ENCODE measurements at places on chromosomes 2 and 18.

- DNase-seq, result no peak
Measured at GRCh38 chr2:186484062-186484735, 1.9 kb upstream of the ZC3H15 start.

DNA sequence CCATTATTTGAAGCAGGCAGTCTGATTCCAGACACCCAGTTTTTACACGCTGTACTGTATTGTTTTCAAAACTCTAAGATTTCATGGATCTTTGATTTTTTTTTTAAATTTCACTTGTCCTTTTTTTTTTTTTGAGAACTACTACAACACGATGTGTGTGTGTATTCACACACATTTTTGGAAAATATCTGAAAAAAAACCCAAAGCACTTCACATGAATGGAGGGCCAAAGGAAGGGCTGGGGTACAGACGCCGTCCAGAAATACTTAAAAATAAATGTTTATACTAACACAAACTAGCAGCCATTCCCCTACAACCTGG lies 314 bp upstream of the SSB start:
- no peak for DNase-seq

- no peak for DNase-seq
Measured at GRCh38 chr2:219688560-219689445, 61.4 kb downstream of the SLC4A3 start.

GRCh38 chr18:66760559-66760958 lies 156.7 kb upstream of the CDH19 start:
- DNase-seq, result no peak

- DNase-seq, result no peak
Measured at GRCh38 chr2:112273349-112273748, 2.0 kb upstream of the ZC3H6 start.

GRCh38 chr18:79422022-79422782 lies 26.5 kb downstream of the NFATC1 start:
- DNase-seq, result no peak

GRCh38 chr2:105179469-105180372 lies 61.8 kb upstream of the GPR45 start:
- DNase-seq, result peak; percentile 74

DNA sequence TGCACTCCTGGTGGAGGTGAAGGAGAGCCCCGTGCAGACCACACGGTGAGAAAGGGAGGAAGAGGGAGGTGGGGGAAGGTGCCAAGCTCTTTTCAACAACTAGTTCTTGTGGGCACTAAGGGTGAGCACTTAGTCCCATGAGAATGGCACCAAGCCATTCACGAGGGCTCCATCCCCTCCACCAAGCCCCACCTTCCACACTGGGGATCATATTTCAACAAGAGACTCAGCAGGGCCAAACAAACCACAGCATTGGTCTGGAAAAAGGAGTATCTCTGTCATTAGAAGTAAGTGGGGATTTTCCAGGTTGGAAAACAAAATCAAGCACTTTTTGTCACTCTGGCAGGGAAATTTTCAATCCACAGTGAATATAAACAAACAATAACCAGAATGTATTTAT lies 38.4 kb downstream of the ZAP70 start:
- no peak for DNase-seq

DNA sequence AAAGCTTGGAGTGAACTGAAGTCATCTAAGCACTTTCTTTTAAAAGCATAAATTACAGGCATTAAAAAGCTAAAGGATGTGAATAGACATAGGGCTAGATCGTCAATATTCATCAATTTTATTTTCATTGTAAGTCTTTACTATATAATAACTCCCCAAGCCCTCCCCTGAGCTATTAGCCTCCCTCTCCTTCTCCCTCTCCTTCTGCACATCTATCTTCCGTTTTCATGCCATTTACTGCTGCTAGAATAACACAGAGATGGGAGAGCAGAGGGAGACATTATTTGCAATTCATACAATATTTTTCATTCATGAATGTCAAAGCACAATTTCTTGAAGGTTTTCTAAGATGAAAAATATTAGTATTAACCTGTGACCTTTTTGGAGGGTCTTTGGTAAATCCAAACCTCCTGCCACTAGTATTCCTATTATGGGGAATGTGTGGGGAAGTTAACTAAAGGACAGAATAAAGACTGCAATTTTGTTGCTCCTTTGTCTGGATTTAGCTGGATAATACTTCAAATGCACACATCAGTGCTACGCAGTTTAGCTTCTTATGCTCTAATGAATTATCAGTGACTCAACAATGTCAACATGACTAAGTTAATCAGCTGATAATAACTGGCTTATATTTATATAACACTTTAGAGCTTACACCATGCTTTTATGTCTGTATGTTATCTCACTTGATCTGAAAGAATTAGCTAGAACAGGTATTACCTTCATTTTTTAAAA lies 28.2 kb upstream of the MFF start:
- DNase-seq, result no peak

- no peak for DNase-seq
Measured at GRCh38 chr2:150188177-150188576, 299.3 kb downstream of the RND3 start.

DNA sequence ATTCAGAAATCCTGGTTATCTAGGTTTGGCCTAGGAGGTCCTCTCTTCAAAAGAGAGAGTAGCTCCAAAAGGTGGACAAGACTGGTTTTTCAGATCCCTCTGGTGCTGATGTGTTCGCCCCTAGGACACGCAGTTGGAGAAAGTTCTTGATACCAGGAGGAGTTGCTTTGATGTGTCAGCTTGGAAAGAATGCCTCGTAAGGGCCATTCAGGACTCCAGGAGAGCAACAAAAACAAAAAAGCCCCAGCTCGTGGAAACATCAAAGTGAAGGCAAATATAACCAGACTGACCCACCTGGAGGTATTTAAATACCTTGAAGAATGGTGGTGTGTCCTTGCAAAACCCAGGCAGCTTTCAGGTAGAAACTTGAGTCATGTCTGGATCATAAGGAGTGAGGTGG lies 12.5 kb upstream of the LBH start:
- DNase-seq, result no peak

GRCh38 chr18:9177031-9177430 lies 40.5 kb downstream of the ANKRD12 start:
- DNase-seq, result no peak

DNA sequence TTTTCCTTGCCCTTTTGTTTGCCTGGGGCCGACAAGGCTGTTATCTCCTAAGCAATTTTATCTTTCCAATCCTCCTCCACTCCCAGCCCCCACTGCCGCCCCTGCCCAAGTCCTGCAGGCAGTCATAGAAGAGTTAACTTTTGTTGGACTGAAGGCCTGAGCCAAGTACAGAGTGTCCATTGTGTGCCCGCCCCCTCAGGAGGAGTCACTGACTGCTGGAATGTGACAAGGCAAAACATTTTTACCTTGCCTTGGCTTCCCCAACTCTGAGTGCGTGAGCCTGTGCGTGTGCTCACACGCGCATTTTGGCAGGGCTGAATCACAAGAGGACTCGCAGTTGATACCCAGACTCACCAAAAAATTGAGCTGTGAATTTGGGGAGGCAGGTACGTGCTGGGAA lies 16.2 kb downstream of the SETBP1 start:
- no peak for DNase-seq

DNA sequence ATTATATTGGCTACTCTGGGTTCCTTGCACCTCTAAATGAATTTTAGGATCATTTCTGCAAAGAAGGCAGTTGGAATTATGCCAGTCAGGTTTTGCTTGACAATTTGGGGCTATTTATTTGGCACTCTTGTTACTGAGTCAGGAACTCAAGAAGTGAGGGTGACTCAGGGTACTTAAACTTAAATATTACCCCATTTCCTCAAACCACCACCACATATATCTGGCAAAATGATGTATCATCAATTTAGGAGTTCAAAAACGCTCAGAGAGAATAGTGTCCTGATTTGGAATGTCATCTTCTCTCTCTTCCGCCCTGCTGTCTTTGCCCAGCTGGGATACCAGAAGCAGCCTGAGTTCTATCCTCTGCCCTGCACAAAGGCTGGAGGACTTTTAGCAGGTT lies 2.4 kb upstream of the THNSL2 start:
- no peak for DNase-seq

- DNase-seq, result peak; percentile 19
Measured at GRCh38 chr2:1645761-1646476, 98.4 kb downstream of the PXDN start.

DNA sequence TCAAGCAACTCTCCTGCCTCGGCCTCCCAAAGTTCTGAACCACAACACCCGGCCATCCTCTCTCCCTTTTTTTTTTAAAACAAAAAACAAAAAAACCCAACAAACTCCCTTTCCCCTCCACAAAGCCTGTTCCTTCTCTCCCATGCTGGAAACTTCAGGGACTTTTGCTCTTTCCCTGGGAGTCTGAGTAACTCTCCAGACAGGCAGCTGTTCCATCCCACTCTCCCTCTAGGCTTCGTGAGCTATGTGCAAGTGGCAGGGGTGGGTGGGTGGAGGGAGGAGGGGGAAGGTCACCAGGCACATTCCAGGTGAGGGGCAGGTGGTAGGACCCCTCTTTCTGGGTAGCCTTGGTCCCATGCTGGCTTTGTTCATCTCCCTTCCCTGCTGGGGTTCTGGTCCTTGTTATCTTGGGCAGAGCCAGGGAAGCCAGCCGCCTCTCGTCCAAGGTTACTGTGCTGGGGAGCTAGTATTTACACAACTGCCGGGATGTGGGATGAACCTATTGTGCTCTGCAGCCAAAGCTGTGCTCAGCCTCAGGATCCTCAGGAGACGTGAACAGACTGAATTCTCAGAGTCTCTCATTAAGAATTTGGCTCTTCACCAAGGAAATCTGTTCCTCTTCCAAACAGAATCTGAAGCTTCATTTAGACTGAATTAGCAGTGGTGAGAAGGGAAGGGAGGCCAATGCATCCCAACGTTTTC lies 106.9 kb downstream of the LIPG start:
- DNase-seq, result peak; percentile 31

GRCh38 chr18:12271376-12272235 lies 17.4 kb downstream of the CIDEA start:
- peak; percentile 56 for DNase-seq

GRCh38 chr2:101432411-101433181 lies 42.3 kb downstream of the RFX8 start:
- DNase-seq, result no peak

GRCh38 chr2:45300026-45300750 lies 290.9 kb upstream of the SIX2 start:
- peak; percentile 57 for DNase-seq

DNA sequence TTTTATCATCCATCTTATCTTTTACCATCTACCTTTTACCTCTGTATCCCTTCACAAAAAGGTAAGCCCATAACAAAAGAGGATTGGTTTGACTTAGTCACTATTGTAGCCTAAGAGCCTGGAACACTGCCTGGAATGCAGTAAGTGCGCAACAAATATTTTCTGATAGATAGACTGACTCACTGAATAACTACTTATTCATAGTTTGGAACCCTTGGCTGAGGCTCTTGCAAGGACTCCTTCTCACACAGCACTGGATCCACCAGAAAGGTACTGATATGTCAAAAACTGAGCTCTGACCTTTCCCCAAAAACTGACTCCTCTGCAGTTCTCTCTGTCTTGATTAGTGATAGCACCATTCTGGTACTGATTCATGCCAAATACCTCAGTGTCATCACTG lies 426.7 kb downstream of the SETBP1 start:
- no peak for DNase-seq

DNA sequence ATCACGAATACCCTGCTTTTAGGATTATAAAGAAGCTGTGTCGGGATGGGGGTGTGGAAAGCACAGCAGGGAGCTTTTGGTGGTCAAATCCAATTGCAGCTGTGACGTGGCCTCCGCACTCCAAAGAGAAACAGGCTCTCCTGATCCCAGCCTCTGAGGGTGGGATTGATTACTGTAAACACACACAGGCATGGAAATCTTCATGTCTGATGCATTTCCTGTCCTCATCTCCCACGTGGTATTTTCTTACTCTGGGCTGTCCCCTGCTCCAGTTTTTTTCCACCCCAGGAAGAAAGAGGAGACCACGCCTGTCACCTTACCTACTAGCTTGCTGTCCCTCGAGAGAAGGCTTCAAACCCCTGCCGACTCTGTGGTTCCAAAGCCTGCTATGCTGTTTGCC lies 22.7 kb downstream of the RNF152 start:
- DNase-seq, result no peak

GRCh38 chr2:144876013-144876412 lies 356.1 kb upstream of the ZEB2 start:
- no peak for DNase-seq

DNA sequence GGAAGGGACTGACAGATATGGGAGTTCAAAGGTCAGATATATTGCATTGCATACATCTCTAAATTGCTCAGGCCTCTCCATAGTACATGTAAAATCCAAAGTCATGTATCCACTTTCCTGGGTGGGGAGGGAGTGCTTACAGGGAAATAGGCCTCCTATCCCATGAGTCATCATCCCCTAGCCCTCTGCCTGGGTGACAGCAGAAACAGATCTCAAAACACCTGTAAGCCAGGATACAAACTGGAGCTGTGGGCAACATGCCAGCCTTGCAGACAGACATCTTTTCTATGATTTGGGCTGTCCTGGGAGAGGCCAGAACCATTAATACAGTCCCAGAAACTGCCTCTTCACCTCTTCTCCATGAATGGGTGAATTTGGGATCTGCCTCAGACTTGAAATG lies 4.8 kb downstream of the ALK start:
- no peak for DNase-seq

DNA sequence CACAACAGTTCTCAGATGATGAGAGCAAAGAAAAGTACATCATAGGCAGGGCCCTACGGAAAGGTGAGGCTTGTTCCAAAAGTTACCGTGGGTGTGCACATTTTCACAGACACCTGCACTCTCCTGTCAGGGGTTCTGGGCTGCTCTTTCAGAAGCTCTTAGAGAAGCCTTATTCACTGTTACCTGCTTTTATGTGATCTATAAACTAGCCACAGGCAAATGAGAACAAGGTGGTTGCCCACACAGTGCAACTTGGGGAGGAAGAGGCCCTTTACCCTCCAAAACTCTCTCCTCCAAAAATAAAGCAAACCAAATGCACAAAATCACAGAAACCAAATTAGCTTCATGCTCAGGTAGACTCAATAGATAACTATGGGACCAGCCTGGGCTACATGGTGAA lies 11.1 kb upstream of the CUL3 start:
- DNase-seq, result no peak

DNA sequence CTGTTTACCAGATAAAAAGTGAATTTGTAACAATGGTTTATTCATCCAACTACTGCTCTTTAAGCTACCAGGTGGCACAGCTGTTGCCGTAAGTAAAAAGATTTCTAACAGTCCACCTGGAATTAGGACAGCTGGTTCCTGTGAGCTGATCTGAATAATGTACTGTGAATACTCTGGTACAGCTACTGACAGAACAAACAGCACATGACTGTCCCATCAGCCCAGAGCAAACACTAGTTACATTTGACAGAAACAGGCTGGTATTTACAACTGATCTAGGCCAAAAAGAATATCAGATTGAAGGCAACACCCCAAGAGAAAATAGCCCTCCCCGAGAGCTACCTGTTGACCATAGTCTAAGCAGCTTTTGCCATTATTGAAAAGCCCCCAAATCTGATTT lies 840.4 kb downstream of the CPS1 start:
- no peak for DNase-seq

DNA sequence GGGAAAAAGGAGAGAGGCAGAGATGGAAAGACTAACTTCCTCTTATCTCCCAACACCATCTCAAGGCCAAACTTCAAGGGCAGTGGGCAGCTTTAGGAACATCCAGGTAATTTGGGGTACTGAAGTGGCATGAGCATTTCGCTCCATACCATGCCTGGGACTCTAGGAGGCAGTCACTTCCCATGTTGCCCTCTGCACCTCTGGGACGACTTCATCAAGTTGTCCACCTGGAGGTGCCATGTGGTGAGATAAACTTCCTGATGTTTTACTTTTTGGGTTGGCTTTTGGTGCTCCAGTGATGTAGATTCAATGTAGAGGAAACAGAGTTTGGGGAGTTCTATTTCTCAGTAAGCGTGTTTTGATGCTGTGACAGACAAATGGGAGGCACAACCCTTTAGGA lies 56.3 kb upstream of the UPP2 start:
- peak; percentile 18 for DNase-seq

- DNase-seq, result no peak
Measured at GRCh38 chr2:172889768-172890430, 154.3 kb downstream of the RAPGEF4 start.

Measured in left colon (tissue), 2 donors.